ENCODE measurements at places on chromosomes 2 and 18.

DNA sequence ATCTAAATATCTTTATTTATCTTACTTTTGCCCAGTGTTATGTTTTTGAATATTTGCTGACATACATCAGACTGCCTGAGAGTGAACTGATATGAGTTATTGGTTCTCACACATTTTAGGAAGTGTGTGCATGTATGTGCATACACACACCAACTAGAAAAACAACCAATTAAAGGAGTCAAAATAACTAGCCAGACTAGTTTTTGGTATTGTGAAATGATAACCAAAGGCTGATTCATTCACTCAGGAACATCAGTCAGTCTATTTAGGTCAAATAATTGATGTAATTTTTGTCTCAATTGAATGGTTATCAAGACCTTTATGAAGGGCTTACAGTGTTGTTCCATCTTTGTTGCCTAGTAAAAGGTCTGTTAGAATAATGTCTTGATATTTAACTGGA, 369.3 kb upstream of the VRK2 start:
- DNase-seq: no peak

DNA sequence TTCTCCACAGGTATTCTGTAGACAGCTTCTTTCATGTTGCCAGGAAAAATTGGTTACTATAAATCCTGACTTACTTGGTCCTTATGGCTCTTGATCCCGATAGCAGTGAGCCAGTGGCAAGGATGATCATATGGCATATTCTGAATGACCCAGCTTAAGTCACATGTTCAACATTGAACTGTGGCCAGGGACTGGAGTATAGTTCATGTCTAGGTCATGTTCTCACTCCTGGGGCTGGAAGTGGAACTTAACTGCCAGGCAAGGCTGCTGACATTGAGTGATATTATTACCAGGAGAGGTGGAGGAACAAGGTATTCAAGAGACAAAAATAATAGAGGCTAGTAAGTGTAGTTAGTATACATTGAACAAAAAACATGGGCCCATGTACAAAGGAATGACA, 26.2 kb downstream of the R3HDM1 start:
- DNase-seq: no peak

- DNase-seq: no peak
Observed at GRCh38 chr2:175843625-175844024, 158.4 kb downstream of the LNPK start.

GRCh38 chr2:241482126-241482955, 26.0 kb downstream of the STK25 start:
- DNase-seq: no peak

DNA sequence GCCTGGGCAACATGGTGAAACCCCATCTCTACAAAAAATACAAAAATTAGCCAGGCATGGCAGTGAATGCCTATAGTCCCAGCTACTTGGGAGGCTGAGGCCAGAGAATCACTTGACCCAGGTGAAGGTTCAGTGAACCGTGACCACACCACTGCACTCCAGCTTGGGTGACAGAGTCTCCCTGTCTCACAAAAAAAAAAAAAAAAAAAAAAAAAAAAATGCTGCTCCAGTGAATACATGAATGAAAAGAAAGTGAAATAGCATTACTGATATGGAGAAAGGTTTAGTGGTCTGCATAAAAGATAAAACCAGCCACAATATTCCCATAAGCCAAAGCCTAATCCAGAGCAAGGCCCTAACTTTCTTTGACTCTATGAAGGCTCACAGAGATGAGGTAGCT, 44.5 kb downstream of the METTL8 start:
- no peak for DNase-seq

DNA sequence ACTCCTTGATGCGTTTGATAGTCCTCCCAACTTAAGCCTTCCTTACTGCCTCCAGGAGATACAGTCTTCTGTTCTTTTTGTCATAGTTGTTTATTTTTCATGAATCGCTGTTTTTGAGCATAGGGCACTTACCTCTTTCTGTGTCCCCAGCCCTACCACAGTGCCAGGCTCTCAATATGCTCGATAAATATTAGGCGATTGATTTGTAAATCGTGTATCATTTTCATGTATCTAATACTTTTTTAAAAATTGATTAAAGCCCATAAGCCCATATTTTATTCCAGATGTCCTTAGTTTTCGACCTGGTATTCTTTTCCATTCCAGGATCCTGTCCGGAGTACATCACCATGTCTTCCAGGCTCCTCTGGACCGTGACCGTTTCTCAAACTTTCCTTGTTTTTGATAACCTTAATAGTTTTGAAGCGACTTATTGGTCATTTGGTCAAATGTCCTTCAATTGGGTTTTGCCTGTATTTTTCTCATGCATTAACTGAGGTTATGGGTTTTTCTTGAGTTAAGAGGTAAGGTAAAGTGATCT, 444 bp upstream of the MMADHC start:
- no peak for DNase-seq

DNA sequence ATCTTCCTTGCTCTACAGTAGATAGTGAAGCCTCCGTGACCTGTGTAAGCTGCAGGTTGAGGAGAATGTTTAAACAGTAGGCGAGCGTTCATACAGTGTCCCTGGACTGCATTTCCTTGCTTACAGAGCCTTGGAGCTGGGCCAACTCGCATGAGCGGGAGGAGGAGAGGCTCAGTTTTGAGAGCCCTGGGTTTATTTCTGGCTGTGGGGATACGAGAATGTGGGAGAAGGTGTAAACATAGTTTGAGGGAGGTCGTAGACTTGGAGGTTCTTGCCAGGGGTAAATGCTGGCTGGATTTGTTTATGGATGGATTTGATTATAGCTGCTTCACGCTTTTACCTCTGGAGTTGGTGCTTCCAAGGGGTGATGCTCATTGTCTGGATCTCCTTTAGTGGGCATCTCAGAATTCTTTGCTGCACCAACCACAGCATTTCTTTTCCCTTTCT, 20.8 kb downstream of the CRIM1 start:
- no peak for DNase-seq

DNA sequence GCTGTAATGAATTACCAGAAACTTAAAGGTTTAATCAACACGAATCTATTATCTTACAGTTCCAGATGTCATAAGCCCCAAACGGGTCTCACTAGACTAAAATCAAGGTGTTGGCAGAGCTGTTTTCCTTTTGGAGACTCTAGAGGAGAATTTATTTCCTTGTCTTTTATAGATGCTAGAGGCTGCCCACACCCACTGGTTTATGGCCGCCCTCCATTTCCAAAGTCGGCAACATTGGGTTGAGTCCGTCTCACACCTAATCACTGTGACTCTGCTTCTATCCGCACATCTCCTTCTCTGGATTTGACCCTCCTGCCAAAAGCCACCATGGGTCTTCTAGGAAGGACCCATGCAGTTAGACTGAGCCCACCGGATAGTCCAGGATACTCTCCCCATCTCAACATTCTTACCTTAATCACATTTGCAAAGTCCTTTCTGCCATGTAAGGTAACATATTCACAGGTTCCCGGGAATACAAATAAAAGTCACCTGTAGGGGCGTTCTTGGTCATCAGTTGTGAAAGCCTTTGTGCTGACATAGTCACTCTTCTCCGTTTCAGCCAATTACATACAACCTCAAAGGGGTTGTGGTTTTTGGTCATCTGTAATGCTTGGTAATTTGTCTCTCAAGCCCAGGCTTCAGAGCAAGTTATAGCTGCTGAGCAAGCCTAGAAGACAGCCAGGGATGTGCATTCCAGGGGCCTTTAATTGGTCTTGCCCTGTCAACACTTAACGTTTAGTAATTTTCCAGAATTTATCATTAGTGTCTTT, 179.4 kb downstream of the ANTXR1 start:
- no peak for DNase-seq

GRCh38 chr18:75863696-75864095, 436.2 kb upstream of the SMIM21 start:
- no peak for DNase-seq

DNA sequence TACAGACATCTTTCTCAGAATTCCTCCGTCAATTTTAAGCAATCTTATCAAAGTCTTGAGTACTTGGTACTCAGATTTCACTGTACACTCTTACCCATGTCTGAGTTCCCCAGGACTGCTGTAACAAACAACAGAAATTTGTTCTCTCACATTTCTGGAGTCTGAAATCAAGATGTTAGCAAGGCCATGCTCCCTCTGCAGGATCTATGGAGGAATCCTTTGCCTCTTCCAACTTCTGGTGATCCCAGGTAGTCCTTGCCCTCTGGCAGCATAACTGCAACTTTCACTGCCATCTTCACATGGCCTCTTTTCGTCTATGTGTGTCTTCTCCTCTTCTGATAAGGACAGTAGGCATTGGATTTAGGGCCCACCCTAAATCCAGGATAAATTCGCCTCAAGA, 17.1 kb upstream of the CACNB4 start:
- no peak for DNase-seq

DNA sequence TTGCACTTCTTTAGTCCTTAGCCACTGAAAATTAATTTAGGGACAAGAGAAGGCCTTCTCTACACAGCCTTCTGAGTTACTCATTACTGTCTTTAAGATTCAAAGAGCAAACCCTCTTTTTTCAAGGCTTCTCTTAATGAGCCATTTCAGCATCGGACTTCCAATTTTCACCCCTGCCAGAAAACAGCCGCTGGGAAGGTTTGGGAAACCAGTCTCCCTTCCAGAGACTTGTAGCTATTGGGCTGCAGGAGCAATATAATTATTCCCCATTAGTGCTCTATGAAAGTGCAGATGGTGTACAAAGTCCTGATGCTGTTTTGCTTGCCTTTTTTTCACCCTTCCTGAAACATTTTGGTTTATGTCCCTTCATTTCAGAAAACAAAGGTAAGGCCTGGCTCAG, 79.3 kb downstream of the GPR39 start:
- no peak for DNase-seq
